ENCODE measurements at places on chromosomes 12 and 14.

DNA sequence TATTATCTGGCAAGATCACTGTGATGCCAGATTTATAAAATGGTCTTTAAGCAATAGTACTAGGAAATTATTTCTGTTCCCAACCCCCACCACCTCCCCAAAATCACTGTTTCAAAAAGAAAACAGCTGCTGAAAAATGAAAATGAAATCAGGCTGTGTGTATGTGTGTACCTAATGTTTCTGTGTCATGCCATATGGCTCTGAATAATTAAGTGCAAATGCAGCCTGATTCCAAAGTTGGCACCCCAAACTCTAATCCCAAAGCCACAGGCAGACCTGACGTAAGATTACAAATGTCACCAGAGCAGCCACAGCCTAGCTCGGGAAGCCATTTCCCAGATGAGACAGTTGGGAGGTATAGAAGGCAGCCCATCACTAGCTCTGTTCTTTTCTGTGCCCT is 175.5 kb downstream of the MED13L start:
- DNase-seq = no peak

DNA sequence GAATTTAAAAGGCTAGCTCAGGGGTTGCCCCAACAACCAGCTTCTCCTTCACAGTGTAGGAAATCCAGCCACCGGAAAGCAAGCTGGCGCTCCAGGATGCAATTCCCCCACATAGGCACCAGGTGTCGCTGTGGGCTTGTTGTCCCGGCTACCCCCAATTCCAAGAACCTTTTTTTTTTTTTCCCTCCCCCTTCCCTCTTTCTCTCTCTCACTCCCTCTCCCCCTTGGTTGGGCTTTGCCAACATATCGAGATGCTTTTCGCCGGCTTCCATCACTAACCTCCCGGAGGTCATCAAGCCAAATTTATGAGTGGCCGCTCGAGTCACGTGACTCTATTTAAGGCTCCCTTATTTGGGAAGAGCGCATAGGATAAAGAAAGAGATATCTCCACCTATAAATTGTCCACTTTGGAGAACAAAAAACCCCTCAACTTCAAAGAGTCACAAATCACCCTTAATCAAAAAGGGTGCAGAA is at the start of gene HOXC5:
Gene HOXC5 (plus strand): TSS at position 424 of the 474 bp plus-strand sequence. CDS start 73 bp downstream, outside the sequence.
- DNase-seq = peak; percentile 27

DNA sequence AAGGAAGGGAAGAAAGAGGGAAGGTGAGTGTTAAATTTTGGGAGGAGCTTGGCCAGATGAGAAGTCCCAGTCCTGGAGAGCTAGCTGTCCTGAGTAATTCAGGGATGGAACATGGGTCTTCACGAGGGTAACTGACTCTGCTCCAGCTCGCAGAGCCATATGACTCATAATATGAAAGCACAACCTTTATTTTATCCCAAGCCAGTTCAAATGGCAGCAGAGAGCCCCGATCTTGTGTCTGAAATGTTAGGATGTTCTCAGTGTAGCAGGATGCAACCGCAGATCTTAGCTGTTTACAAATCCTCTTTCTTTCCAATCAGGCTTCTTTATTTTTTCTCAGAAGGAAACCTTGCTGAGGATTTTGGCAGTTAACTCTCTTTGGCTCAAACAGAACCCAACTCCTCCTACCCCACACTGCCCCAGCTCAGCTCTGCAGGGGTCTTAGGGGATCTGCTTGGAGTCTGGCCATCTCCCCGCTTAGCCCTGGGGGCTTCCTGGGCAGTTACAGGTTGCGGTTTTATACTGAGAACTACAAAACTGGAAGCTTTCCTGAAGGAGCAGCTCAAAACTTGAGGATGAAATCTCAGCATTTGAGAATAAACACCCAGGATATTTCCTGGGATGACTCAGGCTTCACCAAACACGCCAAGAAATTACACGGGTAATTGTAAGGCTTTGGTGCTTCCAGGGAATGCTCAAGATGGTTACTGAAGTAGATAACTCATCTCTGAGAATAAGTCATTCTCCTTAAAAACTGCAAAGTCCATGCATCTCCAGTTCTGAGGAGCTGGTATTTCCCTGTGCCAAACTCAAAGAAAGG is 92.5 kb downstream of the VCPKMT start:
- peak; percentile 78 for DNase-seq

- no peak for DNase-seq
Measured at GRCh38 chr14:104244221-104245011, 106.0 kb downstream of the KIF26A start.

DNA sequence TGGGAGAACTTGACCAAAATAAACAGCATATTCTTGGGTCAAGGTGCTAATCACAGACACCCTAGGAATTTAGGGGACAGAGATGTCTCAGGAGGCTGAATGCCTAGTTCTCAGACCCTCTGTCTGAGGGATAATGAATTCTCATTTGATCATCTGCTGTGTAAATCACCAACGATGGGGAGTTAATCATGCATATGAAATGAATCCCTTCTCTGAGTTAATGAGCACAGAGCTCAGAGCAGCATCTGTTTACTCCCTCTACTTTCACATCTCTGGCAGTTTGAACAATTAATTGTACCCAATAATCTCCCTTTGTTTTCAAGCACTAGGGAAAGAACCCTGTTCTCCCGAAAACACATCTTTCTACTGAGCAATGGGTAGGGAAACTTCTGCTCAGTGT is 129.4 kb upstream of the SRRM4 start:
- no peak for DNase-seq

- peak; percentile 58 for DNase-seq
Measured at GRCh38 chr12:111330800-111331752, 37.8 kb downstream of the PHETA1 start.

- DNase-seq = no peak
Measured at GRCh38 chr12:128905003-128905544, 51.8 kb downstream of the GLT1D1 start.

All from fibroblast of skin of back (primary cell).